WTC11 (cell line): ENCODE measurements at places on chromosomes 2 and 18.

- DNase-seq = no peak
These were observed 817.3 kb downstream of the SATB2 start for GRCh38 chr2:198640463-198640862.

DNA sequence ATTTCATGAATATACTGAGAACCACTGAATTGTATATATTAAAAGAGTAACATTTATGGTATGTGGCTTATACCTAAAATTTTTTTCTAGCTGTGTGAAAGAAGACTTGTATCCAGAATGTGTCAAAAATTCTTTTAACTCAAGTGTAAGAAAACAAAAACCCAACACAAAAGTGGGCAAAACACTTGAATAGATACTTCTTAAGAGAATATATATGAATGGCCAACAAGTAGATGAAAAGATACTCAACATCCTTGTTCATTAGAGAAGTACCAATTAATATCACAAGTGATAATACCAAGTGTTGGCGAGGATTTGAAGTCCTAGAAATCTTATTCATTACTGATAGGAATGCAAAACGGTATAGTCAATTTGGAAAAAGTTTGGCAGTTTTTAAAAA is 107.2 kb upstream of the MYO3B start:
- no peak for DNase-seq

DNA sequence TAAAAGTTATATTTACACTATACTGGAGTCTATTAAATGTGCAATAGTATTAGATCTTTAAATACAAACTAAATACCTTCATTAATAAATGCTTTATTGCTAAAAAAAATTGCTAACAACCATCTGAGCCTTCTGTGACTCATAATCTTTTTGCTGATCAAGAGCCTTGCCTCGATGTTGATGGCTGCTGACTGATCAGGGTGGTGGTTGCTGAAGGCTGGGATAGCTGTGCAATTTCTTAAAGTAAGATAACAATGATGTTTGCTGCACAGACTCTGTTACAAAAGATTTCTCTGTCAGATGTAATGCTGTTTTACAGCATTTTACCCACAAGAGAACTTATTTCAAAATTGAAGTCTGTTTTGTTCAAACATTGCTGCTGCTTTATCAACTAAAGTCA is 421.4 kb upstream of the CYRIA start:
- DNase-seq = no peak

DNA sequence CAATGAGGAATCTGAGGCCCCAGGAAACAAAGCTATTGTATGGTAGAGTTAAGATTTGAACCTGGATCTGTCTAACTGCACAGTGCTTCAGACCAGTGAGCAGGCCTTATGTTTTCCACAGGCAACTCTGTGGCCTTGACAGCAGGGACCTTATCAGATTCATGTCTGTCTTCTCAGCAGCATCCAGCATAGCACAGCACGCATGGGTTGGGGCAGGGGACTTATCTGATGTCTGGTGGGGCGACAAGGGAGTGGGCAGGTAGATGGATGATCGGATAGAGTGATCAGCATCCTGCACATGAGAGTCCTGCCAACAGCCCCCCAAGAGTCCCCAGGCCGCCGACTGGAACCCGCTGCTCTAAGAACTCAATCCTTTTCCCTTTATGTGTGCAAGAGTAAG is 28.7 kb upstream of the KCNF1 start:
- no peak for DNase-seq

DNA sequence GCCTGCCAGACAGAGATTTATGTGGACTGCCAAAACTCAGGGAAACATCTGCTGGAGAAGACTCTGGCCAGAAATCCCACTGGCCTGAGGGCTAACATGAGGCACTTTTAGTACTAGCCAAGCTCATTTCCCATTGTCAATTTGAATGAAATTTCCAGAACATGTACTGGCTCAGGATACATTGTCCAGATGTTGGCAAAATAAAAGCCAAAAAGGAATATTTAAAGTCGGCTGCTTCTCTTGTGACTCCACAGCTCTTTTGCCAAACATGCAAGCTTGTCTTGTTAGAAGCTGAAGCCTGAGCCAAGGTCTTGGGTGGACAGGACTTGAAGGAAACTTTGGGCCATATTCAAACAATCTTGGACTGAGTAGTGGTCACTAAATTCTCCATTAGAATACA is 215.5 kb downstream of the NCKAP5 start:
- no peak for DNase-seq

DNA sequence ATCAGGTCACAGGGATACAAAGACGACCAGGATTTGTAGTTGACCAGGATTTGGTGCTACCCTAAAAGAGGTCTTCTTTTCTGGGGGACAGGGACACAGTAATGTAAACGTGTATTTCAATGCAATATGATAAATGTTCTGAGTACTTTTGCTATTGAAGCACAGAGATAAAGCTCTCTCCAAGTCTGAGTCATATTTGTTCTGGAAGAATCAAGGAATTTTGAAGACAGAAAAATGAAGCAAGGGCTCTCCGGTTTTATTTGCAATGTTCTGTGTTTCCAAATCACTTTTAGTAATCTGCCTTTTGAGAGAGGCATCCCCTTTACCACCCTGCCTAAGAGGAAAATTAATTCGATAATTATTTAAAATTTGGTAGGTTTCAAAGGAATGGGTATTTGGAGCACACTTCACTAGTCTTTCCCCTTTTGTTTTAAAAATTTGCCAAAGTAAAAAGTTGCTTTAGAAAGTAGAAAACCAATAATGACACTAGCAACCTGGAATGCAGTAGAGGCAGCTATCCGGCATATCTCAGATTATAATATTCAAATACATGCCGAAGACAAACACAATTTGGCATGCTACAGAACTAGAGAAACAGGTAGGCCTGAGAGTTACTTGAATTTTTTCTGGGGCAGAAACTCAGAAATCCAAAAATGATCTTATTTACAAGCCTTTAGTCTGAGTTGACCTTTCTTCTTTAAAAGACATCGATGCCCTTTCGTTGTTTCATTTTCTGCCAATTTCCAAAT is 82.7 kb downstream of the MREG start:
- DNase-seq = no peak

DNA sequence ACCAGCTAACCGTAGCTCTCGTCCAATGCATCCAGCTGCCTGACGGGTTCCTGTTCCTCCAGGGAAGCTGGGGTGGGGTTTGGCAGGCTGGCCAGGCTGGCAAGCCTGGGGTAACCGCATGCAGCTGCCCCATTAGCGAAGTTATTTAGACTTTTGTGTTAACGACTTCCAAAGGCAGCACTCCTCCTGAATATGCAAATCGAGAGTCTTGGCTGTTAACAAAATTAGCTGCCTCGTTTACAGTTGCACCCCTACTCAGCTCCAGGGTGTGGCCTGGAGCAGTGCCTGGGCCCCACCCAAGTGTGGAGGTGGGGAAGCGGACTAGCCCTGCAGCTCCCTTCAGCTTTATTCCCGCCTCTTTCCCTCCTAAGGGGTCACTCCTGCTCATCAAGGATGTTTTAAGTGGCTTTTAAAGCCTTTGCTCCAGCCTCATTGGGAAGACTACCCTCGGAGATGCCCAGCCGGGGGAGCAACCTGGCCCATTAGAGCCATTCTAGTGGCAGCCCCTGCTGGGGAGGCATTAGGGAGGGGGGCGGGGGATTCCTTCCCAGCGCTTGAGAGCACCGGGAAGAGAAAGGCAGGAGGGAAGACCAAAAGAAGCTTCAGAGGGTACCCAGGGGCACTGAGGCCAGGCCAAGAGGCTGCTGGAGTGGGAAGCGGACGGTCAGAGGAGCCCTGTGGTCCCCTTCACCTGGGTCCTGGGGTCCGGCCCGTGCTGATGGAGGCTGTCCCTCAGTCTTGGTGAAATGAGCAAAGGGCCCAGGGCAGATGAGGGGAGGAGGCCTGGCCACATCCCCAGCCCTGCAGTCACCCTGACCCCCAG is 204.1 kb downstream of the CELF4 start:
- no peak for DNase-seq

GRCh38 chr2:209577376-209578357 is 153.8 kb downstream of the MAP2 start:
- DNase-seq = no peak

DNA sequence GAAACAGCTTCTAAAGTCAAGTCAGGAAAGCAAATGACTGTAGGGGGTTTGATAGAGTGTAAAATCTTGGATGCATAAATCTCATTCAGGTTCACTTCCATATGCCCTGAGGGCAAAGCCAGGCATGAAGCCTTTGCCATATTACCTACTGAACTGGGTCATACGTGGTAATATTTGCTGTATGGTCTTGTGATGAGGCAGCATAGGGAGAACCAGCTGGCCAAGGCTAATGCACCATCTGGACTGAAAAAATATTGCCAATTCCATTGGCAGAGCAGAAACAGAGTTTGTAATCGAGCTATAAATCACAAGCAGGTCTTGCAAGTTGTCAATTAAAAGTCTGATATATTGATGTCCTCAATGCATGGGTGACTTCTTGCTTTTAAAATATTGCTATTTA is 243.8 kb downstream of the ERBB4 start:
- no peak for DNase-seq

- no peak for DNase-seq
These were observed 21.3 kb upstream of the COPS8 start for GRCh38 chr2:237064203-237065070.
